Gastrocnemius medialis (tissue), 4 donors: ENCODE measurements at places on chromosomes 3 and 15.

GRCh38 chr3:9292516-9292915, 43.1 kb upstream of the SRGAP3 start:
- no peaks in the 10 kb centered on the region for H3K4me1 ChIP-seq
- H3K27ac ChIP-seq, result no peak overlapping the region
- H3K4me3 ChIP-seq, result no peak overlapping the region
- DNase-seq, result no peak

- H3K36me3 ChIP-seq, result no peaks in the 10 kb centered on the region
- no peaks in the 10 kb centered on the region for H3K4me1 ChIP-seq
- H3K27me3 ChIP-seq, result no peaks in the 10 kb centered on the region
- no peak overlapping the region for H3K27ac ChIP-seq
- DNase-seq, result no peak
Measured at GRCh38 chr3:115928376-115928775, 305.1 kb downstream of the GAP43 start.

- no peak overlapping the region for H3K4me3 ChIP-seq
- no peaks in the 10 kb centered on the region for H3K4me1 ChIP-seq
- H3K27me3 ChIP-seq, result no peaks in the 10 kb centered on the region
- H3K27ac ChIP-seq, result no peak overlapping the region
- no peak for DNase-seq
- H3K36me3 ChIP-seq, result no peaks in the 10 kb centered on the region
Measured at GRCh38 chr15:73939138-73939537, 12.9 kb downstream of the LOXL1 start.

- H3K4me3 ChIP-seq, result no peak overlapping the region
- no peak for DNase-seq
- no peak overlapping the region for H3K27ac ChIP-seq
- peaks cover 68% of the 10 kb centered on the region for H3K27me3 ChIP-seq
- H3K36me3 ChIP-seq, result no peaks in the 10 kb centered on the region
Measured at GRCh38 chr15:67818464-67818863, 6.8 kb upstream of the SKOR1 start.

GRCh38 chr3:8442993-8443650, 58.5 kb upstream of the LMCD1 start:
- no peak for DNase-seq
- peak overlapping the region; percentile 72 for H3K27ac ChIP-seq
- no peaks in the 10 kb centered on the region for H3K36me3 ChIP-seq

DNA sequence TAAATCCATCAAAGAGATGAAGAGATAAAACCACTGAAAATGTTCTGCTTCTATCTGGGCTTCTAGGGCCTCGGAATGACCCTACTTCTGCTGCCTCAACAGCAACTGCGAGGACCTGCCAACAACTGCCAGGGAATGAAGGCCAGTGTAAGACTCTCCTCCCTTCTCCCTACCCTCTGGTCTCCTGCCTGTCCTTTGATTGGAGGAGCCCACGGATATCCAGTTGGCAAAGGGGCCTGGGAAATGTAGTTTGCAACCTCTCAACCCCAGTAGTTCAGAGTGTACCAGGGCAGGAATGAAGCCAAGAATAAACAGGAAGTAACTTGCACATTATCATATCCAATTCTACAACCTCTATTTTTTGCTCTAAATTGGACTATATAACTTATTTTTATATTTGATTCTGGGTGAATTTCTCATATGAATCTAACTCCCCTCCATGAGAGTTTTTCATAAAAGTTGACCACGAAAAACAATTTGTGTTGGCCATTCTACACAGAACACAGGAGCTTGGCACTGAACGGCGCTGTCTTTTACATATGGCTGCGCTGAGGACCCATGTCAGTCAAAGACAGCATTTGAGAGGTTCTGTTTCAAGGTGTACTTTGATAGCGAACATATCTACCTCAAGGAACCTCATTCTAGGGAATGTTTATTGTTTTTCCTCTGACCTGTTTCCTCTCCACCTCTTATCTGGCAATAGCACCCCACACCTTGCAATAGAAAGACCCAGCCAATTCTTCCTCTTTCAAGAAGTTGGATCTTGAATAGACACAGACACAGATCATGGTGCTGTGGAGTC, 91.1 kb upstream of the RNF7 start:
- H3K27ac ChIP-seq, result no peak overlapping the region
- no peak overlapping the region for H3K4me3 ChIP-seq
- H3K4me1 ChIP-seq, result no peaks in the 10 kb centered on the region
- no peak for DNase-seq
- no peaks in the 10 kb centered on the region for H3K27me3 ChIP-seq
- no peaks in the 10 kb centered on the region for H3K36me3 ChIP-seq

GRCh38 chr15:61671736-61672135, 388.5 kb downstream of the VPS13C start:
- H3K4me3 ChIP-seq, result no peak overlapping the region
- no peaks in the 10 kb centered on the region for H3K36me3 ChIP-seq
- H3K27ac ChIP-seq, result no peak overlapping the region
- peak; percentile 56 for DNase-seq

DNA sequence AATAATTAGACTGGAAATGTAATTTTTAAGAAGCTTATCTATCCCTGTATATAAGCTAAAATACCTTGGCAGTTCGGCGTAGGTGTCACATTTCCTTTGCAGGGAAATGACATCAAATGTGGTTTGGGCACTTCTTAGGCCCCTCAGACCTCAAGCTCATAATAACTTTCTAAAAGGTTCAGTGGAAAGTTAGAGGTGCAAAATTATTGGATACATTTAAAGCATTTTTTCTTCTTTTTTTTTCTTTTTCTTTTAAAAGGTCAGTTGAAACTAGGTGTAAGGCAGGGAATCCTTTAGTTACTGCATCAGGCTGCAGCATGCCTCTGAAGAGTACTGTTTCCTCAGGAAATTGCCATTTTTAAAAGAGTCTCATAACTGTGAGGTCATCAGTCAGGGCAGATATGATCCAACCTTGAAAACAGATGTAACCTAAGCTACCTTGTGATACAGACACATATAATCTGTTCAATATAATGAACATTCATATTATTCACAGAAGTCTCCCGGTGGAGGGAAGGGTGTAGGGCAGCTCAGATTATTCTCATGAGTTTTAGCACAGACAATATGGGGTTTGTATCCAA, 4.8 kb downstream of the SACM1L start:
- peak overlapping the region; percentile 34 for H3K27ac ChIP-seq
- H3K4me3 ChIP-seq, result no peak overlapping the region
- DNase-seq, result no peak
- H3K4me1 ChIP-seq, result peaks cover 62% of the 10 kb centered on the region
- no peaks in the 10 kb centered on the region for H3K36me3 ChIP-seq
- no peaks in the 10 kb centered on the region for H3K27me3 ChIP-seq

- H3K4me1 ChIP-seq, result no peaks in the 10 kb centered on the region
- no peak overlapping the region for H3K27ac ChIP-seq
- H3K4me3 ChIP-seq, result no peak overlapping the region
- DNase-seq, result no peak
- no peaks in the 10 kb centered on the region for H3K36me3 ChIP-seq
- H3K27me3 ChIP-seq, result no peaks in the 10 kb centered on the region
Measured at GRCh38 chr15:93887151-93887550, 344.2 kb upstream of the MCTP2 start.

DNA sequence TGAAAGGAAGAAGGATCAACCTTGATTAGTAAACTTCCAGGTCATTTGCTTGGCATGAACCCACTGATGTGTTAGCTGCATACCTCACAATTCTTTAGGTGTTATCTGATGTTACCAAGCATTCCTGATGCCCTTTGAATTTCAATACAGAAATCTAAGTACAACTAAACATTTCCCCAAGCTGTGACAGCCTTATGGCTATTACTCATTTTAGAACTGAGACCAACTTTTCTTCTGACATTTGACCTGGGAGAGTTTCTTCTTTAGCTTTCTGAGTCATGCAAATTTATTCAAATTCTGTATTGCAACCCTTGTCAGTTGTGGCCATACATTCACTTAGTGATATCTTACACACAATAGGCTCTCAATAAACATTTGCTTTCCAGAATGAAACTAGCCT, 124.3 kb downstream of the TIGIT start:
- no peaks in the 10 kb centered on the region for H3K27me3 ChIP-seq
- H3K36me3 ChIP-seq, result no peaks in the 10 kb centered on the region
- peak overlapping the region; percentile 68 for H3K27ac ChIP-seq
- peaks cover 93% of the 10 kb centered on the region for H3K4me1 ChIP-seq

- DNase-seq, result no peak
- H3K4me1 ChIP-seq, result peaks cover 46% of the 10 kb centered on the region
- H3K27ac ChIP-seq, result no peak overlapping the region
- no peaks in the 10 kb centered on the region for H3K36me3 ChIP-seq
Measured at GRCh38 chr3:187967993-187968392, 186.0 kb upstream of the LPP start.

DNA sequence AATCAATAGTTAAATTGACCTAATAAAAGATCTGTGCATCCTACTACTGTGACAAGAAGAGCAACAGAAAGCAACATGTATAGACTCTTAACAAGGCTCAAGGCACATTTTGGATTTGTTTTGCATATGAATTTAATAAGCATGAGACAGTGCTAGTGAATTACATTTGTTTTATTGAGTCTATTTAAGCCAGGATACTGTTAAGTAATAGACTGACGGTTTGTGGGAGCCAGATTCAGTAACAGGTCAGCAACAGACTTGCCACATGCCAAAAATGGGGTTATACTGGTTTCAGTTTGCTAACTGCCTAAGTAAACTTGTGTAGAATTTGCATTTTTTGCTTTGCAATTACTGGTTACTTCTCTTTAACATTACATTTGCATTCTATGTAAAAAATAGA, 54.0 kb downstream of the MBNL1 start:
- no peaks in the 10 kb centered on the region for H3K36me3 ChIP-seq
- DNase-seq, result no peak
- H3K4me1 ChIP-seq, result peaks cover 86% of the 10 kb centered on the region

DNA sequence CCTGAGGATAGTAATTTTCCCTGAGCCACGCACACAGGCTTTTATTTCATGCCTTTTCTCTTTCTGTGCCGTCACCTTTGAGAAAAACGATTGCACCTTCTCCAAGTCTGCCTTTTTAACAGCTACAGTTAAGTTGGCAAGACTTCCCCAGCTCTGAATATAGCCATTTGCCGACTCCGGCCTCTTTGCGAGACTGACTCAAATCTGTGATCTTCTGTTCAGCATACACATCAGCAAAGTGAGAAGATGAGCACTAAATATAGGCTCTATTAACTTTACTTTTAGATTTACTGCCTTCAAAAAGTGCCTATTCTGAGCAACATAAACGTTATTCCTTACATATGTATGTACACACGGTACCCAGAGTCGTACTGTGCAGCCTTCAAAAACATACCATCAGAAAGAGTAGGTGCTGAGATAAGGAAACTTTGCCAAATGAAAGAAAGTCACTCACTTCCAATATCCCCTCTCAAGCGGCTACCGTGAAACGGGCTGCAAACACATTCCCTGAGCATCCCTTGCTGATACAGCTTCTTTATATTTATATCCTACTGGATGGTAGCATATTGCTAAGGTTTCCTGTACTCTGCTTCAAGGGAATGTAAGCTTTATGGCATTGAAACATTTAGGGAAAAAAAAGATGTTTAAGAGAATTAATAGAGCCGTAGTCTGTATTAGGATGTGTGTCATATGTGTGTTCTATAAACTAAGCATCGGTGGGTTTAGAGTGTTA, 283.3 kb upstream of the TPRG1 start:
- H3K27me3 ChIP-seq, result no peaks in the 10 kb centered on the region
- H3K4me3 ChIP-seq, result peak overlapping the region; percentile 0
- H3K27ac ChIP-seq, result peak overlapping the region; percentile 63

- H3K27ac ChIP-seq, result no peak overlapping the region
- H3K36me3 ChIP-seq, result no peaks in the 10 kb centered on the region
- DNase-seq, result no peak
- no peaks in the 10 kb centered on the region for H3K4me1 ChIP-seq
Measured at GRCh38 chr3:105913616-105914015, 44.8 kb upstream of the CBLB start.

- H3K36me3 ChIP-seq, result no peaks in the 10 kb centered on the region
- H3K27ac ChIP-seq, result no peak overlapping the region
- no peak for DNase-seq
- no peaks in the 10 kb centered on the region for H3K4me1 ChIP-seq
Measured at GRCh38 chr3:143228405-143228804, 108.8 kb downstream of the CHST2 start.

GRCh38 chr3:10758304-10759037, 57.6 kb upstream of the SLC6A11 start:
- H3K27me3 ChIP-seq, result peaks cover 4% of the 10 kb centered on the region
- no peaks in the 10 kb centered on the region for H3K4me1 ChIP-seq
- H3K27ac ChIP-seq, result no peak overlapping the region
- H3K36me3 ChIP-seq, result no peaks in the 10 kb centered on the region

- no peaks in the 10 kb centered on the region for H3K36me3 ChIP-seq
- no peak for DNase-seq
- H3K27ac ChIP-seq, result no peak overlapping the region
- H3K4me1 ChIP-seq, result peaks cover 3% of the 10 kb centered on the region
- no peaks in the 10 kb centered on the region for H3K27me3 ChIP-seq
Measured at GRCh38 chr3:134441821-134442220, 44.0 kb downstream of the ANAPC13 start.

GRCh38 chr3:4853749-4854140, 125.5 kb upstream of the BHLHE40 start:
- H3K36me3 ChIP-seq, result no peaks in the 10 kb centered on the region
- peaks cover 8% of the 10 kb centered on the region for H3K4me1 ChIP-seq
- H3K4me3 ChIP-seq, result no peak overlapping the region
- no peaks in the 10 kb centered on the region for H3K27me3 ChIP-seq
- no peak for DNase-seq
- no peak overlapping the region for H3K27ac ChIP-seq

DNA sequence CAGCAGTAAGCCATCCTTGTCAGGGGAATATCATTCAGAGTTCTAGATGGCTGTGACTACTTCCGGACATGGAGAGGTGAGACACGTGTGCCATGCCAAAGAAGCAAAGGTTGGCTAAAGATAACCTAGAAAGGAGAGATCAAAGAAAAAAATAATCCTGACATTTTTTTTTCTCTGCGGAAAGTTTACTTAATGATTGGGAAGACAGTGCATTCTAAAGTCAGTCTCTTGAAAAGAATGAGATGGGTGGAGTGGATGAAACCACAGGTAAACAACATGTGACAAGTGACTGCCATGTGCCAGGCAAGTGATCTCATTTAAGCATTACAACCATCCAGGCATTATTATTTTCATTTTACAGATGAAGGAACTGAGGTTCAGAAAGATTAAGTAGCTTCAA, 436.6 kb downstream of the SOX2 start:
- no peaks in the 10 kb centered on the region for H3K27me3 ChIP-seq
- H3K4me3 ChIP-seq, result no peak overlapping the region
- H3K36me3 ChIP-seq, result no peaks in the 10 kb centered on the region
- no peak for DNase-seq

DNA sequence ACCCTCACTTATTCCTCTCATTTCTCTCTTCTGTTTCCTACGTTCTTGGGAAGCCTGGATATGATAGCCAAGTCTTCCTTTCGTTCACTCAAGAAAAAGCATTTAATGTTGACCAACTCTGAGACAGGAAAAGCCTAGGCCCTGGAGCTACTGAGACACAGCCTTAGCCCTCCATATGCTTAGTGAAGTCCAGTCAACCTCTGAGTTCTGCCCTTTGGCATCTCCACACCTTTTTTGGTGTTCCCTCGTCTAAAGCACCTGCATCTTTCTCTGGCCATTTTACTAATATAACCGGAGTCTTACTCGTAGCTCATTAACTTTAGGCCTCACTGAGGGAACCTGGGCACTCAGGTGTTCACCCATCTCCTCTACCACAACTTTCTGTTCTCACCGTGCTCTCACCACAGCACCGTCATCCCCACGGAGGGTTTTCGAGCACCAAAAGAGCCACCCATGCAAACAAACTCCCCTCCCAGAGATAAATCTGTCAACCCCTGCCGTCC, 632 bp downstream of the MTHFS start:
- H3K36me3 ChIP-seq, result no peaks in the 10 kb centered on the region
- H3K27ac ChIP-seq, result peak overlapping the region; percentile 92
- H3K4me3 ChIP-seq, result peak overlapping the region; percentile 71
- DNase-seq, result no peak
